LHCN-M2 (cell line): ENCODE measurements at places on chromosomes 7 and 10.

DNA sequence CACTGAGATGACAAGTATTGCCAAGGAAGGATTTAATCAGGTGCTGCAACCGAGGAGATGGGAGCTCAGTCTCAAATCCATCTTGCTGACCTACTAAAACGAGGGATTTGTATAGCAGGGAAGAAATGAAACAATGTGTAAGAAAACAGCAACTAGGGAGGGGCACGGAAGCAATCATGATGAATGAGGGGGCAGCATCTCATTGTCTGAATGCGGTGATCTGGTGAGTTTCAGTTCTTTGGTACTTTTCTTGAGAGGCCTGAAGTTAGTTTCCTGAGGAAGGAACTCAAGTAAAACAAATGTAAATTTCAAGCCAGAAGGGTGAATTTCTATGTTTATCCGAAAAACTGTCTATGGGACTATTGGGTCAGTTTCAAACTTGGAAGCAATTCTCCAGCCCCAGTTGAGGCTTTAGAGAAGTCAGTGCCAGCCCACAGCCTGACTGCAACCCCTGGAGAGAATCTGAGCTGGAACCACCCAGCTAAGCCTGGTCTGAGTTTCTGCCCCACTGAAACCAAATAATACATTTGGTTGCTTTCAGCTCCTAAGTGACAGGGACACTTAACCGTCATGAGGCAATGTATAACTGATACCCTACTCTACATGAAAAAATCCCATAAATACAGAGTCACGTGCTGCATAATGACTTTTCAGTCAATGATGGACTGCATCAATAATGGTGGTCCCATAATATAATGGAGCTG, 45.8 kb upstream of the TNS3 start:
- DNase-seq: no peak

DNA sequence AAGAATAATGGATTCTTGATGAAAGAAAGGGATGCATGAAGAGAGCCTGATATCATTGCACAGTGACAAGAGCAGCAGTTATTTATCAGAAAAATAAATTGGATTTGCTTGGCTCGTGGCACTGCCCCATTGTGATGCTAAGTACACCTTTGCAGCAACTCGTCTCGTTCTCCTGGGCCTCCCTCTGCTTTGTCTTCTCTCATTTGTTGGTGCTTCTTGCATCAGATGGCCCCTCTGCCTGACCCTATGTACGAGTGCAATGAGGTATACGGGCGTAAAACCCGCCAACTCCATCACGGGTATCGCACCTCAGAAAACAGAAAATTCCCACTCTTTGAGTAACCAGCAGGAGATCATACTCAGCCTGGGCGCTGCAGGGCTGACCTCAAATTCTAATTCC, 107.2 kb upstream of the C10orf90 start:
- no peak for DNase-seq

GRCh38 chr10:132132421-132132841, 54.3 kb upstream of the DPYSL4 start:
- peak; percentile 14 for DNase-seq

DNA sequence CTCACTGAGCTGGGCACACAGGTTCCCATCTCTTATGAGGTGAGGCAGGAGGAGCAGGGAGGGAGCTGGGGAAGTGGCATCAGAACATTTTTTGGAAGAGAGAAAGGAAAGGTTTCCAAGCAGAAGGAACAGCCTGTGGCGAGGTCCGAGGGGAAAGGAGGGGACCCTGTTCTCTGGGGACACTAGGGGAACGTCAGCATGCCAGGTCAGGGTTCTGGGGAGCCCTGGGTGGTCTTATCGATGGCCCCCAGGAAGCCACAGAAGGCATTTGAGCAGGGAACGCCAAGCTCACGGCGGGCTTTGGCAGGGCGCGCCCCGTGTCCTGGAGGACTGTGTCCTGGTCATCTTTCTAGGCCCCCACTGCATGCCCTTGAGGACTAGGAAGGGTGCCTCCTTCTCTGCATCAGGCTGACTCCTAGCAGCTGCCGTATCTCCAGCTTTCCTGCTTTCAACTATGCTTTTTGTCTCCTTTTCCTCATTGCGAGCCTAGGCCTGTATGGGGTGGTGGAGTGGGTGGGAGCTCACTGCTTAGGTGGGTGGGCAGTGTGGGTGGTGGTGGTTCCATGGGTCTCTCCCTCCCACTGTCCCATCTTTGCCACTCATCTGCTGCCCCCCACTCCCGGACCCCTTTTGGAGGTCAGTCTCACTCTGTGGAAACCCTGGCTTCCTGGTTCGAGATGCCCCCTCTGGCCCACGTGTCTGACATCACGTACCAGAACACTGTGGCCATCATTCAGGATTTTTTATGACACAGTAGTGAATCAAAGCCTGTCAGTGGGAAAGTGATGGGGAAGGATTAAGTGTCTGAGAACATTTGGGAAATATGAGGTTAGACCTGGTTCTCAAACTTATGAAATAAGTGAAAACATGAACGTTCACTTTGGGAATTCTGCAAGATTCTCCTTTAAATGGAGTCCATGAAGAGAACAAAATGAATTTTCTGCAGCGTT, 89.1 kb downstream of the CUX1 start:
- peak; percentile 13 for DNase-seq

GRCh38 chr7:136133551-136133950, 156.4 kb upstream of the MTPN start:
- DNase-seq: peak; percentile 72

DNA sequence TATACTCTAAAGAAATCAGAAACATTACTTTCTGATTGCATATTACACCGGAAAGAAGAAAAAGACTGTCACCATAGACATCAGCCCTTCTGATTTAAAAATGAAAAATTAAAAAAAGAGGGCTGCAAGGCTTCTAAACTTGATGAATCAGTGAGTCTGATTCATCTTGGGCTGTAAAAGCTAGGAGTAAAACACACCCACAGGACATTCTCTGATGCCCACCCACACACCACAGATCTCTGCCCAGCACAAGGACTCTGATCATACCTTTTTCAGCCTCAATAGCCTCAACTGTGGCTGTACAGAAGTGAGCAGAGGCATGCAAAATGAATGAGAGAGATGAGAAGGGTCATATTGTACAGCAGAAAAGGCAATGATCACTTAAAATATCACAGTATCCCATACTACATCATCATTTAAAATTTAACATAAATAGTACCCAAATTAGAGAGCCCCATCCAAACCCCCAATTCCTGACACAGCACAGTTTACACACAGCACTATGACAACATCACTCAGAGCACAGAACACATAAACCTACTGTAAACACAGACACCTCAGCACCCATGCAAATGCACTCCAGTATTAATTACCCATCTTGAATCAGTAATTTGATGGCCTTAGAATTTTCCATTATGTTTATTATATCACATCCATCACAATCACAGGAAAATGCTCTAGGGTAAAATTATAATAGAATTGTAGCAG, 6.4 kb upstream of the MSS51 start:
- peak; percentile 73 for DNase-seq
